Regular cardiac myocyte (primary cell): ENCODE measurements at places on chromosomes 6 and 20. TPM values are rescaled to one million over a fixed set of nuclear protein-coding genes. Genes with fewer than 3 reads are reported as not detected.

ZC2HC1B gene
- total RNA-seq = not detected in 2 replicates

MAP3K4 gene
- total RNA-seq = 19.2 and 26.3 TPM in 2 replicates

NAA20 gene
- 37.2 and 60.8 TPM in 2 replicates for total RNA-seq

SEMG1 gene
- total RNA-seq = not detected in 2 replicates

FABP7 gene
- total RNA-seq = not detected in 2 replicates

APOBEC2 gene
- total RNA-seq = not detected in 2 replicates

CD109 gene
- 5.8 and 12.4 TPM in 2 replicates for total RNA-seq

SRSF6 gene
- 22.8 and 96.2 TPM in 2 replicates for total RNA-seq

SAMD3 gene
- total RNA-seq = 26.5 and 28.8 TPM in 2 replicates

GTSF1L gene
- total RNA-seq = not detected in 2 replicates

TRIM40 gene
- not detected in 2 replicates for total RNA-seq

COL11A2 gene
- total RNA-seq = 0.19 and 0.56 TPM in 2 replicates

BMP5 gene
- 0.38 and 1.1 TPM in 2 replicates for total RNA-seq

EDN1 gene
- total RNA-seq = 46.8 and 87.4 TPM in 2 replicates

PI3 gene
- not detected in 2 replicates for total RNA-seq

PNLDC1 gene
- 0.19 and 0.56 TPM in 2 replicates for total RNA-seq

MYCT1 gene
- total RNA-seq = 19.7 and 22.2 TPM in 2 replicates

MLIP gene
- not detected in 2 replicates for total RNA-seq

EYS gene
- total RNA-seq = under 0.01 TPM in 2 replicates

RUNX2 gene
- total RNA-seq = 0.77 and 1.7 TPM in 2 replicates

FNDC11 gene
- 0.19 and 0.56 TPM in 2 replicates for total RNA-seq

PHACTR1 gene
- total RNA-seq = 0.19 and 0.56 TPM in 2 replicates

MTCH1 gene
- 300 and 305 TPM in 2 replicates for total RNA-seq

CHRNA4 gene
- total RNA-seq = not detected in 2 replicates

PSMB8 gene
- 29.0 and 54.6 TPM in 2 replicates for total RNA-seq

NR2E1 gene
- total RNA-seq = not detected in 2 replicates

C20orf202 gene
- not detected in 2 replicates for total RNA-seq

GSTA1 gene
- total RNA-seq = not detected in 2 replicates

OR2J3 gene
- total RNA-seq = not detected in 2 replicates

COL21A1 gene
- 0.38 and 1.7 TPM in 2 replicates for total RNA-seq

TEAD3 gene
- 5.4 and 6.9 TPM in 2 replicates for total RNA-seq

IL17F gene
- not detected in 2 replicates for total RNA-seq

PSMG4 gene
- total RNA-seq = 23.4 and 42.8 TPM in 2 replicates
